ENCODE measurements at places on chromosomes 2 and 18.

GRCh38 chr18:11411048-11411447 is 198.3 kb upstream of the SLC35G4 start:
- H3K36me3 ChIP-seq: no peaks in the 10 kb centered on the region
- no peak overlapping the region for H3K4me3 ChIP-seq
- DNase-seq: peak; percentile 51
- no peaks in the 10 kb centered on the region for H3K27me3 ChIP-seq

GRCh38 chr2:226508005-226508404 is 291.6 kb downstream of the IRS1 start:
- no peaks in the 10 kb centered on the region for H3K36me3 ChIP-seq
- H3K27me3 ChIP-seq: no peaks in the 10 kb centered on the region
- H3K4me1 ChIP-seq: no peaks in the 10 kb centered on the region
- no peak for DNase-seq
- H3K27ac ChIP-seq: no peak overlapping the region

DNA sequence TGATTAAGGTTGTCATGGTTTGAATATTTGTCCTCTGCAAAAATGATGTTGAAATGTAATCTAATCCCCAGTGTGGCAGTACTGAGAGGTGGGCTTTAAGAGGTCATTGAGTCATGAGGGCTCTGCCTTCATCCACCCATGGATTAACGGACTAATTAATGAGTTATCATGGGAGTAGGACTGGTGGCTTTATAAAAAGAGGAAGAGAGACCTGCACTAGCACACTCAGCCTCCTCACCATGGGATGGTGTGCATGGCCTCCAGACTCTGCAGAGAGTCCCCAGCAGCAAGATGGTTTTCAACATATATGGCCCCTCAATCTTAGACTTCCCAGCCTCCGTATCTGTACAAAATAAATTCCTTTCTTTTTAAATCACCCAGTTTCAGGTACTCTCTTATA is 41.0 kb downstream of the DTNB start:
- no peaks in the 10 kb centered on the region for H3K36me3 ChIP-seq
- DNase-seq: no peak
- no peak overlapping the region for H3K27ac ChIP-seq
- H3K27me3 ChIP-seq: no peaks in the 10 kb centered on the region
- no peaks in the 10 kb centered on the region for H3K4me1 ChIP-seq

GRCh38 chr2:41832218-41832617 is 215.6 kb upstream of the PKDCC start:
- no peaks in the 10 kb centered on the region for H3K27me3 ChIP-seq
- DNase-seq: no peak
- no peaks in the 10 kb centered on the region for H3K4me1 ChIP-seq
- no peaks in the 10 kb centered on the region for H3K36me3 ChIP-seq
- H3K4me3 ChIP-seq: no peak overlapping the region

All from GM23248 (cell line).